Hypothalamus (tissue), 51 donors: ENCODE measurements at places on chromosomes 16 and 17.

GRCh38 chr17:69608808-69609472 lies 194.4 kb downstream of the MAP2K6 start:
- no peak for DNase-seq

DNA sequence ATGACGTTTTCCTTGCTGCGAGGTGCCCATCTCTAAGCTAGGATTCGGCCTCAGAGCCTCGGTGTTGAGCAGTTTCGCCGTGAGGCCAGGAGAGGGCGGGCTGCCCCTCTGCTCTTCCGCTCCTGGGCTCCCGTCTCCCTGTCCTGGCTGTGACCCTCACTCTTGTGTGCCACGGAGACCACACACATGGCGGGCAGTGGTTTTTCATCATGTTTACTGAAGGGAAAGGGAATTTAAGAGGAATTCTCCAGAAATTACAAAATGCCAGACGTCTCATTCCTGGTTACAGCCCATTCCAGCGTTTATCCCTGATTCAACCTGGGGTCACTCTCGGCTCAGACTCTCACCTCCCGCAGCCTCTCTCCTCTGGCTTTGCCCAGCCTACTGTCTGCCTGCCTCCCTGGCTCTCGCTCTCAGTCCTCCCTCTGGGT lies 96.8 kb upstream of the ELAC2 start:
- no peak for DNase-seq

DNA sequence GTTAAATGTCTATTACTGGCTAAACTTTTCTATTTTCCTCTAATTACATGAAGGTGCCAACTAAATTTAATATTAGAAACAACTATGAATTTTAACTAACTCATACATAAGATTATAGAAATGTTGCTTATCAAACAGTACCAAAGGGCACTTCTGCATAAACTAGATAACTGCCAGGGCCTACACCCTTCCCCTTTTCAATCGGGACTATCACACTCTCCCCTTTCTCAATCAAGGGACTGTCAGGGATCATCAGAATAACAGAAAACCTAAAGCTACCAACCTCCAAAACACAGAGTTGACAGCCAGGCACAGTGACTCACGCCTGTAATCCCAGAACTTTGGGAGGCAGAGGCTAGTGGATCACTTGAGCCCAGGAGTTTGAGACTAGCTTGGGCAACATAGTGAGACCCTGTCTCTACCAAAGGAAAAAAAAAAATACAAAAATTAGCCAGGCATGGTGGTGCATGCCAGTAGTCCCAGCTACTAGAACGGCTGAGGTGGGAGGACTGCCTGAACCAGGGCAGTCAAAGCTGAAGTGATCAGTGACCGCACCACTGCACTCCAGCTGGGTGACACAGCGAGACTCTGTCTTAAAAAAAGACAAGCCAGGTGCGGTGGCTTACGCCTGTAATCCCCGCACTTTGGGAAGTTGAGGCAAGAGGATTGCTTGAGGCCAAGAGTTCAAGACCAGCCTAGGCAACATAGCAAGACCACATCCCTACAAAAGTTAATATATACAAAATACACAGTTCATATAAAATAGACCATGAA lies 3.2 kb upstream of the PHLPP2 start:
- DNase-seq = no peak

DNA sequence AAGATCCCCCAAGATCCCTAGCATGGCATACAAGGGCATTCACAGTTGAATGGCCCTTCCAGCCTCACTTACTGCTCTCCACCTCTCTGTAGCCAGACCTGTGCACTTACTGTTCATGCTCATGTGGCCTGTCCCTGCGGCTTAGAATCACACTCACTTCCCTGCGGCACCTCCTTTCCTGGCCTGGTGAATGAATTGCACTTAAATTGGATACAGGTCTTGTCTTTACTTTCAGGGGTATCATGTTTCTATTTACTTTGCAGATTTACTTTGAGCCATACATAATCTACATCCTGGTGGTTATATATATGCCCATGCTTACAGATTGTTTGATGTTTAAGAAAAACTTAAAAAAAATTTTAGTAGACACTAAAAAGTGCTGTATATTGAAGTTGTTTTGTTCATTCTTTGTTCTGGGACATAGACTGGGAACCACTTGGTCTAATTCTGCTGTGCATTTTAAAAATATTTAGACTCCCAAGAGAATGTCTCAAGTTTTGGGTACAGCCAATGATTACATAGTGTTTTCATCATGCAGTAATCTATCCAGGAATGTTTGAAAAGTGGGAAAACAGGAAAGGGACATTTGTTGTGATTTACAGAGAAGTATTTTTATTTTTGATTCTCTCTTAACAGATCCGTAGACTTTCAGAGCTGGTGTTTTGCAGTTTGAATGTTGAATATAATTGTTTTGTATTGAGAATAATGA lies 63.9 kb downstream of the NUP88 start:
- no peak for DNase-seq

DNA sequence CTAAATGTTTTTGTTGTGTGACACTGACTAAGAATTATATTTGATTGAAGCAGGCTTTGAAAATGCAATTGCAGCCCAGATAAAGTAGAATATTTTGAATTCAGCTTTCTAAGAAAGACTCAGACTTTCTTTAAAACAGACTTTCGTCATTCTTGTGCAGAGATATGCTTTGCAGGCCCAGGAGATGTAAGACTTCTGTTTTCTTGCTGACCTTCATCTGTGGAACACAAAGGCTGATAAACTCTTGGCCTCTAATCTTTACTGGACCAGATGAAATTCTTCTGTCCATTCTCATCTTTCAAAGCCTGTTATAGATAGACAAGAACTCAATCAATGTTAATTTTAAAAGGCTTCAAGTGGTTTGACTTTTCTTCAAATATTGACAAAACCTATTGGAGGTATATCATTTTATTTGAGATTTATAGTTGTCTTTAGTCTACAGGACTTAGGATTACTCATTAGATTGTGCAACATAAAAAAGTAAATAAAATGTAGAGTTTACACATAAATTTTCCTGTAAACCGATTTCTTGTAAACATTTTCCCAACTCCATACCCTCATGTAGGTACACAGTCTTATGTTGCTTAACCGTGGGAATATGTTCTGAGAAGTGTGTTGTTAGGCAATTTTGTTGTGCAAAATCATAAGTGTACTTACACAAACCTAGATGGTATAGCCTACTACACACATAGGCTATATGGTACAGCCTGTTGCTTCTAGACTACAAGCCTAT lies 94.2 kb downstream of the MAP2K4 start:
- no peak for DNase-seq

GRCh38 chr17:19386051-19386929 lies 700 bp downstream of the MFAP4 start:
- no peak for DNase-seq

DNA sequence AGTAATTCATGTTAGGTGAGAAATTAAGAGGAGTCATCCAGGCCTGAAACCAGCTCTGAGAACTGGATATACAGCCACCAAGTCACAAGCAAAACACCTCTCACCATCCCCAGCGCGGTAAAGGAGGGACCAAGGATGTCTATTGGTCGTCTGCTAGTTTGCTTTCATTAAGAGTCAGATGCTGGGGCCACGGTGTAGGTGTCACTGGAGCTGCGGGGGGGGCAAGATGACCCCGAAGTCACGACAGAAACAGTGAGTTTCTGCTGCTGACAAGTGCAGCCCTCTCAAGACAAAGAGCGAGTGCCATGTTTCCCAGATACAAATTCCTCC lies 790 bp downstream of the NCBP3 start:
- DNase-seq = no peak
